ENCODE measurements at places on chromosomes 12 and 14.

- DNase-seq: peak; percentile 58
These were observed 67.8 kb downstream of the CD163L1 start for GRCh38 chr12:7376196-7376595.

- DNase-seq: peak; percentile 77
These were observed 2.6 kb downstream of the KIAA0586 start for GRCh38 chr14:58430156-58430555.

- no peak for DNase-seq
These were observed 3.8 kb downstream of the DIO3 start for GRCh38 chr14:101564819-101565698.

DNA sequence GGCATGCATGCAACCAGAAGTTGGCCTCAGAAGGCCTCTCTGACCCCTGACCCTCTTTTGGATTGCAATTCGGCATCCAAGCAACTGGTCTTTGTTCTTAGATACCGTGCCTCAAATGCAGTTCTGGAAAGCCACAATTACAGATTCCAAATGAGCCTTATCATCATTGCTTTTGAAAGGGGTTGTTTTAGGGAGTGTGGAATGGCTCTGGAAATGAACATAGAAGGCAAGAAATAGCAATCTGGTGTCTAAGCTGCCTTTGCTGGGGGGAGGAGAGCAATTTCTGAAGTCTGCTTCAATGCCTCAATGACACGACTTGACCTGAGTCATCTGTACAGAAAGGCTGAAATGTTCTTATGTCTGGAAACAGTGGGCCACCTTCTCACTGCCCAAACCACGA is 250.1 kb downstream of the NUAK1 start:
- DNase-seq: no peak

DNA sequence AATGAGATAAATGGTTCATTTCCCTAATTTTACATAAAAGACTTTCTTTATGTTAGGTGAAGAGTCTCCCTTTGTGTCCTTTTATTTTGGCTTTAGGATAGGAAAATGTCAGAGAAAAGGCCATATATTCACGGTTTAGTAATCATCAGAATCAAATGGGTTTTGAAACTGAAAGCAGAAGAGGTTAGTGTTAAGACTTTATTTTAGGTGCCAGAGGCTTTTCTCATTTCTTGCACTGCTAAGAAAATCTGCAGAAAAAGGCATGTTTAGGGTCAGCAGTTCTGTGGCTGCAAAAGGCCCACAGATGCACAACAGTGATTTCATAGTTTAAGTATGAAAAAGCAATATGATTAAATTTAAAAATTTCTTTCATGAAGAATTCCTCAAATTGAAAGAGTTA is 80.4 kb upstream of the SINHCAF start:
- DNase-seq: no peak

DNA sequence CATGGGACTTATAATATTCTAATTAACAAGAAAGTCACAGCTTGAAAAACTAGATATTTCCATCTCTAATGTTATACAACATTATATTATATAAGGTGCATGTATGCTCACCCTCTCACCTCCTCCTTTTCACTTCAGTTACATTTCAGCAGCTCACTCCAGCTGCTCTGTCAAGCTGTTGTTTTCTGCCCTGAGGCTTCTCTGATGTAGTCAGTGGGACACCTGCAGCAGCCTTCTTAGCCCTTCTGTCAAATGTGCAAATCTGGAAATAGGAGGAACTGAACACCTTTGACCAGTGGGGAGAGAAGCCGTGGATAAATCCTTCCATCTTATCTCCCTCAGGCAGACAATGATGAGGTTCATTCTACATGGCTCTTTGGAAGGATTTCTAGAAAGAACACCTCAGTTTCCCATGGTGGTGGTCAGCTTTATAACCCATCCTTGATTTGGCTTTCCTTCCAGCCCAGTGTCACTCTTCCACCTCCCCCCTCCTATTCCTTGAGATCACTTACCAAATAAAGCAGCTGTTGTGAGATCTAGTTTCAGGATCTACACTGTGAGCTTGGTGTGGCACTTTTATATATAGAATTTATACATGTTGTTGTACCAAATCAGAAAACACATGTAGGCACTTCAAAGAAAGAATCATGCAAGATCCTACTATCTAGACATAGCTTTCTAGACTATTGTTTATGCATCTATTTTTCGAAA is 79.6 kb upstream of the STK38L start:
- DNase-seq: no peak

DNA sequence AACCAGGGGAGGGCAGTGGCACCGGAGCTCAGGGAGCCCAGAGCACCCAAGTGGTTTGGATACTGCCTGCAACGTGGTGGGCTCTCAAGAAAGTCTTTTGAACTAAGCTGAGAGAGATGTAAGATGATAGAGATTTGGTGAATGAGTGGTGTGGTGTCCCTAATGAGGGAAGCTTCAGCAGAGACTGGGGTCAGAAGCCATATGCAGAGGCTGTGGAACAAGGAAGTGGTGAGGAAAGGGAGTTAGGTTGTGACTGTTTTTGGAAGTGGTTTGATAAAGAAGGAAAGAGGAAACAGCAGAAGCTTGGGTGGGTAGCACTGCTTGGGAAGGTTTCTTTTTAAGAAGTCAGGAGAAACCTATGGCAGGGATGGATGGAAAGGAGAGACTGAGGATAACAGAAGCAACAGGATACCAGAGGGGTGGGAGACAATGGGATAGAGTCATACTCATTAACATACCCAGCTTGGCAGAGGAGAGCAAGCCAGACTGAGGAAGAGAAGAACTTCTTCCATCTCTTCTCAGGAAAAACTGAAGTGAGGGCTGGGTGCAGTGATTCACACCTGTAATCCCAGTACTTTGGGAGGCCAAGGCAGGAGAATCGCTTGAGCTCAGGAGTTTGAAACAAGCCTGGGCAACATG is 24.1 kb downstream of the SLC4A8 start:
- no peak for DNase-seq

GRCh38 chr14:35347323-35348043 is 55.3 kb downstream of the PSMA6 start:
- DNase-seq: no peak
